ENCODE measurements at places on chromosomes 16 and 17. TPM values are rescaled to one million over a fixed set of nuclear protein-coding genes. Genes with fewer than 3 reads are reported as not detected.

GRCh38 chr17:79154446-79154845 lies 79.8 kb downstream of the ENGASE start:
- DNase-seq, result no peak

- no peak for DNase-seq
Measured at GRCh38 chr17:31122746-31123145, 28.0 kb downstream of the NF1 start.

GRCh38 chr17:39757931-39758873 lies 20.5 kb downstream of the GRB7 start:
- DNase-seq, result no peak

DNA sequence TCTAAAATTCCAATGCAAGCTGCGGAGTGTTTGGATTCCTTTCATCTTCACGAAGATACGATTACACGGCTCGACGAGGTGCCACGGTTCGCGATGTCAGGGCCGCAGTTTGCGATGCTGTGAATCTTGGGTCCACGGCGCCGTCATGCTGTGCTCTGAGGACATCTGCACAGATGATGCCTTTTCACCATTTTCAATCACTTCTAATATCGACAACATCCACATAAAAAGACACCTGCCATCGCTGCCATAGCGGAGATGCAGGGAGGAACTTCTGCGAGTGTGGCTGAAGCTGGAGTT lies 6.8 kb upstream of the APRT start:
- DNase-seq, result no peak

GRCh38 chr17:57864273-57864672 lies 14.4 kb upstream of the MRPS23 start:
- DNase-seq, result no peak

Gene NDRG4
- total RNA-seq, result 5.9 TPM

Gene TNS4
- total RNA-seq, result 0.08 TPM
